ENCODE measurements at places on chromosomes 2 and 18.

DNA sequence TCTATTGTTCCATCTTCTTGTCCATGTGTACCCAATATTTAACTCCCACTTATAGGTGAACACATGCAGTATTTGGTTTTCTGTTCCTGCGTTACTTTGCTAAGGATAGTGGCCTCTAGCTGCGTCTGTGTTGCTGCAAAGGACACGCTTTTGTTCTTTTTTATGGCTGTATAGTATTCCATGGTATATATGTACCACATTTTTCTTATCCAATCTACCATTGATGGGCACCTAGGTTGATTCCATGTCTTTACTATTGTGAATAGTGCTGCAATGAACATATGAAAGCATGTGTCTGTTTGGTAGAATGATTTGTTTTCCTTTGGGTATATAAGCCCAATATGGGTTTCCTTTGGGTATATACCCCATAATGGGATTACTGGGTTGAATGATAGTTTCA, 77.3 kb upstream of the MMADHC start:
- DNase-seq: no peak

GRCh38 chr2:112181571-112182290, 43.5 kb downstream of the FBLN7 start:
- no peak for DNase-seq

DNA sequence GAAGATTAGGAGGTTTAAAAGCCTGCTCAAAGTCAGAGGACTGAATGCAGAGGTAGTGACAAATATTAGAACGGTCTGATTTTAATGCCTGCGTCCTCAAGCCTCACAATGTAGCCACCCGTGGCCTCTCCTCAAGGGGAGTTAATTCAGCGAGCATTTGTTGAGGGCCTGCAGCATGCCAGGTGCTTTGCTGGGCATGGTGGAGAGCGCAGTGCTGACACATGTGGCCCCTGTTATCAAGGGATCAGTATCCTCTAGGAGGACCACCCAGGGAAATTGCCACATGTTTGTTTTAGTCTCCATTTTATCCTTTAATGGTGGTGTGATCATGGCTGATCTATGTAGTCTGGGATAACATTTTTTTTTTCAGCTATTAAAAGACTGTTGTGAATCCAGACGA, 19.2 kb downstream of the PMAIP1 start:
- no peak for DNase-seq

- no peak for DNase-seq
Measured at GRCh38 chr18:40357536-40357935, 1597.5 kb upstream of the PIK3C3 start.

GRCh38 chr2:223046470-223047040, 5.4 kb upstream of the KCNE4 start:
- no peak for DNase-seq

GRCh38 chr2:229715895-229716507, 1.6 kb upstream of the DNER start:
- no peak for DNase-seq

GRCh38 chr2:182207049-182207746, 219.6 kb downstream of the PDE1A start:
- DNase-seq: no peak

- DNase-seq: no peak
Measured at GRCh38 chr18:398935-399630, 101.4 kb downstream of the COLEC12 start.

Measured in caudate nucleus (tissue), 63 donors.